Activated naive CD4-positive, alpha-beta T cell treated with anti-CD3 and anti-CD28 coated beads, Interleukin-2, amount 10 ng/mL, durations not matched to agents 7 days and 5 days (primary cell): ENCODE measurements at places on chromosomes 3 and 15.

- peak; percentile 67 for DNase-seq
Measured at GRCh38 chr3:32303399-32303747, 64.9 kb downstream of the CMTM8 start.

- DNase-seq = no peak
Measured at GRCh38 chr15:40438712-40439111, 2.0 kb upstream of the BAHD1 start.

DNA sequence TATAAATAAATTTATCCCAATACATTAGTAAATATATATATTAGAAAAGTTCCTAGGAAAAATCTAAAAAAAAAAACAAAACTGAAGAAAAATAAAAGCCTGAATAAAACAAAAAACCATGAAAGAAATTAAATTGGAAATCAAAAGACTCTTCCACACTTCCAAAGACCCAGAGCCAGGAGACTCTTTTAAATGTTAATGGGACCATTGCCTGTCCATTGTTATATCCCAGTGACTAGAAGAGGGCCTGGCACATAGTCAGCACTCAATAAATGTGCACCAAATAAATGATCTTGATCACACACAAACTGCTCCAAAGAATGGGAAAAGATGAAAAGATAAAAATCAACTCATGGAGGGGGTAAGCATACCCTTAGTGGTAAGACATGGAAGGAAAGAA, 51.3 kb upstream of the CLDN18 start:
- no peak for DNase-seq

GRCh38 chr3:79517766-79518413, 249.9 kb downstream of the ROBO1 start:
- DNase-seq = no peak
